ENCODE measurements at places on chromosomes 4 and X.

GRCh38 chrX:38669428-38669827 is 108.1 kb downstream of the TSPAN7 start:
- no peak for DNase-seq

DNA sequence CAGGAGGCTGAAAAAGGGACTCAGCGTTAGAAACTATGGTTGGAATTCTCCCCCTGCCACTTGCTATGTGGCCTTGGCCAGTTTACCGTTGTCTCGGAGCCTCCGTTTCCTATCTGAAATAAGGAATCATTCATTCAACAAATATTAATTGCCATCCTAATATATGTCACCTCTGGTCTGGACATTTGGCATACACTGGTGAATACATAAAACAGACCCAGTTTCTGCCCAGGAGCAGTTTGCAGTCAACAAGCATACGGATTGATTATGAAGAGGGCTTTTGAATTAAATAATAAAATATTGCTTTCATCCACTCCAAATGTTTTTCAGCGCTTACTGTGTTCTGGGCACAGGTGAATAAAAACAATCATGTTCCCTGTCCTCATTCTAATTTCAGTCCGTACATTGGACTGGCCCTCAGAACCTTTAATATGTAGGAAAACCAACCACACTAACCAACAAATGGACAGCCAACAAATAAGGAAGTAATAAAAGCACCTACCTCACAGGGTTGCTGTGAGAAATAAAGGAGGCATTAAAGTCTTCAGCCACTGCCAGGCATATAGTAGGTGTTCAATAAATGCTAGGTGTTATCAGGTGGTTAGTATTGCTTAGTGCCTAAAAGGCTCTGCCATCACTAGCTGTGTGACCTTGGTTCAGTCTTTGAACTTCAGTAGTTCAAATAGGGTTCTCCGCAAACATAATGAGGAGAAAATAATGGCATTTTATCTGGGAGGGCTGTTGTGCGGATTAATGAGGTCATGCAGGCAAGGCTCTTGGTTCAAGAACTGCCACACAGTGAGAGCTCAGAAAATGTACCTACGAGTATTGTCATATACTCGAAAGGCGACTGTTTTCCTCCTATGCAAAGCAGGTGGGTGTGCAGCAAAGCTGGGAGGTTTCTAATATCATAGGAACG is 7.3 kb upstream of the GSX2 start:
- DNase-seq, result no peak

- no peak for DNase-seq
Measured at GRCh38 chr4:163810755-163811154, 316.3 kb downstream of the TMA16 start.

- DNase-seq, result no peak
Measured at GRCh38 chr4:153722036-153722435, 37.8 kb downstream of the RNF175 start.

- no peak for DNase-seq
Measured at GRCh38 chrX:123450222-123450621, 266.1 kb downstream of the GRIA3 start.

- DNase-seq, result no peak
Measured at GRCh38 chr4:56342746-56343145, 44.5 kb downstream of the AASDH start.

DNA sequence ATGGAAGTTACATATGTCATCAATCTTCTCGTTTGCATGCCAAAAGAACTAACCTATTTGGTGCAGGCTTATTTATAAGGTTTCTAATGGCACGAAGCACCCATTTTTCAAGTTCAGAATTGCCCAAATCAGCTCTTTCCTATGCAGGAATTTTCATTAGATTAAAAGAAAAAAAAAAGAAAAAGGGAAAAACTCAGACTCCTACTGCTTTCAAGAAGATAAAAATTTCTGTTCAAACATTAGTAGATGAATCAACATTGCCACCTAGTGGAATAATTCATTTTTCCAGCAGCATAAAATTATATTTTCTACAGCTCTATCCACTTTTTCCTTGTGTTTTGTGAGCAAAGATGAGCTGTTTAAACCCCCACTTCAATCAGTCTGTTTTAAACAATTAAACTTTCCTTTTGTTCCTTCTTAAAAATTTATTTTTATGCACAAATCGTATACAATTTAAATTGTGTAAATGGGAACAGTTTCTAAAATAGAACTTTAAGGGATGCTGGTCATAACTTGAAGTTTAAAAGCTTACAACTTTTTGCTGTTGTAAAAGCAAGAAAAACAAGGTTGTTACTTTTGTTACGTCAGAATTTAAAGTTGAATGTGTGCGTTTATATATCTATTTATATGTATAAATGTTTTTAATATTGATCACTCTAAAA is 309.9 kb downstream of the ARAP2 start:
- peak; percentile 1 for DNase-seq

- no peak for DNase-seq
Measured at GRCh38 chr4:8341691-8342090, 72.1 kb downstream of the HTRA3 start.

- DNase-seq, result no peak
Measured at GRCh38 chrX:77527233-77528001, 80.2 kb downstream of the FGF16 start.

- DNase-seq, result no peak
Measured at GRCh38 chr4:67549123-67549522, 3.8 kb upstream of the CENPC start.

DNA sequence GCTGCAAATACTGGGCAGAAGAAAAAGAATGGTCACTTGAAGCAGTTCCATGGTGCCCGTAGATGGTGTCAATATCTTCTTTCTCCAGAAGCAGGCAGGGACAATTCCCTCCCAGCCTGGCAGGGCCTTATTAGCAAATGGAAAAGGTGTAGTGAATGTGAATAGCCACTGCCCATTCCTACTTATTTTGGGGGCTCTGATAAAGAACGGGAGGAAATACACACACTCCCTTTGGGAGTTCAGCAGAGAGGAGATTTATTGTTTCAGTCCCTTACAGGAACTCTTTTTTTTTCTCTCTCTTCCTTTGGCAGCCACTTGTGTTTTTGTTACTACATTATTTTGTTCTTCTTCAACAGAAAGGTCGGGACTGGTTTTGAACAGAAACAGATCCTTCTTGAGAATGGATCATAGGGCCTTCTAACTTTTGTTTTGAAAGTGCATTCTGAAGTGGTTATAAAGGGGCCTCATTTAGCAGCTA is at the start of gene EMCN:
Gene EMCN (minus strand): TSS at position 159 of the 478 bp plus-strand sequence. CDS start 108 bp downstream, at position 51.
- DNase-seq, result no peak

DNA sequence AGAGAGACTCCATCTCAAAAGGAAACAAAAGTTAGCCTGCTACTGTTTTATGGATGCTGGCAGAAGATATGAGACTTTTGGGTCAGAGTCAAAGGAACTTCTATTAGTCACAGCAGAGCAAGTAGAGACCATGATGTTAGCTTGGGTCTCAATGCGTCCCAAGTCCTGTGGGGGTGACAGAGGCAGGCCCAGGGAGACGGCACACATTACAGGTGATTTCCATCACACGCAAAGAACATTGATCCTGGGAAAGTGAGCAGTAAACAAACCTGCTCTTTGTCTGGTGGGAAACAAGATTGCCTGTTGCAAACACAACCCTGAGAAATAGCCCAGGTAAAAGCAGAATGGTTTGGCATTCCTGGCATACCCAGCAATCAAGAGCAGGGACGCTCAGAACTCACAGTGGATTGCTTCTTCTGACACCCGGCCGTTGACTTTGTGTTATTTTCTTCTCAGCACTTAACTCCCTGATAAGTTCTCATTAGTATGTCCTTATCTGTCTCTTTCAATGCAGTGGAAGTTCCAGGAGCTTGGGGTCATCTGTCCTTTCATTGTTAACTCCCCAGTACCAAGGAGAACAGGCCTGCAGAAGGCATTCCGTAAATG is 51.2 kb upstream of the LGI2 start:
- DNase-seq, result no peak

GRCh38 chrX:40938423-40938822 is 146.8 kb upstream of the USP9X start:
- DNase-seq, result peak; percentile 10

DNA sequence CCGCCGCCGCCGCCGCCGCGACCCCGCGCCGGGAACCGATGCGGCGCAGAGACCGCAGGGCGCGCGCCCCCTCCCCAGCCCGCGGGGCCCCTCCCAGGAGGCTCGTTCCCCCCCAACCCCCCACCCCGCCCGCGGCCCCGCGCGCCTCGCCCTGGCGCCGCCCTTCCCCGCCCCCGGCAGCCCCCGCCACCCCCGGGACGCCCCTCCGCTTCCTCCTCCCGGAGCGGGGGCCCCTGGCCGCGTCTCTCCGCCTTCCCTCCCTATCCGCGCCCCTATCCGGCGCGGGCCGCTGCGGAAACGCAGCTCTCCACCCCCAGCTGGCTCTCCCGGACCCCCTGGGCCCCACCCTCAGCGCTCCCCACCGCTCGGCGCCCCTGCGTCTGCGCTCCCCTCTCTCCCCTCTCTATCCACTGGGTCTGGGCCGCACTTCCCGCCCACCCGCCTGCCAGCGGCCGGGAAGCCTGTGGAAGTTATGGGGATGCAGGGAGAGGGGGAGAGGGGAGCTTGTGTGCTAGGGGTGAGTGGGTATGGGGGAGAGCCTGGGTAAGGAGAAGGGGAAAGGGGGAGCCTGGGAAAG is at the start of gene TMEM271:
Gene TMEM271 (minus strand): TSS at position 51 of the 577 bp plus-strand sequence. CDS start 233 bp downstream, outside the sequence.
- no peak for DNase-seq

DNA sequence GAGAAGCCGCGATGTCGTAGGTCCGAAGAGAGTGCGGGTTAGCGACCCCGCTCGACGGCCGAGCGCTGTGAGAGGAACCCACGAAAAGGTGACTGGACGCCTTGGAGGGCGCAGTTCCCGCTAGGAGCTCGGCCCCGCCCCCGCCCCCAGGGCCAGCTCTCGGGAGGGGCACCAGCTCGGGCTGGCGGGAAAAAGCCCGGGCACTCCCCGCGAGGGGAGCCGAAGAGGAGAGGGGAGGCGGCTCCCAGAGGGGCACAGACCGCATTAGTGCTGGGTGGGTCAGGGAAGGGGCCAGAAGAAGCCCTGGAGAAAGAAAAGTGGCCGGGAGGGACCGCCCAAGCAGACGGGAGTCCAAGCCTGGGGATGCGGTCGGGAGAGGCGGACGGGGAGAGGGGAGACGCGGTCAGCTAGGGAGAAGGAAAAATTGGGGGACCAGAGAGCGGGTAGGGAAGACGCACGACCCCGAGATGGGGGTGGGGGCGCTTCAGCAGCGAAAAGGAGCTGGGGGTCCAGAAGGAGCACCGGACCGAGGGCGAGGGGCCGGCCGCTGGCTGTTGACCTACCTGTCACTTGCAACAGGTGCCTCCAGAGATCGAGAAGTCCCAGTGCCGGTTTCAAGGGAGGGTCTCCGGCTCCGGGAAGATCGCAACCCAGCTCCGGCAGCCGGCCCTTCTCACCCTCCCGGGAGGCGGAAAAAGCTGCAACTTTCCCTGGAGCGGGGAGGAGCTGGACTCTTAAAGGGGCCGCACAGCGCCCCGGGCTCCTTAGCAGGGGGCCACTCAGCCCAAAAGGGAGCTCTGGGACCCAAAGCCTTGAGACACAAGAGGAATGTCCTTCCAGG is at the start of gene SYTL4:
Gene SYTL4 (minus strand): TSS at position 681 of the 841 bp plus-strand sequence. CDS start 30,084 bp downstream, outside the sequence.
- peak; percentile 19 for DNase-seq

DNA sequence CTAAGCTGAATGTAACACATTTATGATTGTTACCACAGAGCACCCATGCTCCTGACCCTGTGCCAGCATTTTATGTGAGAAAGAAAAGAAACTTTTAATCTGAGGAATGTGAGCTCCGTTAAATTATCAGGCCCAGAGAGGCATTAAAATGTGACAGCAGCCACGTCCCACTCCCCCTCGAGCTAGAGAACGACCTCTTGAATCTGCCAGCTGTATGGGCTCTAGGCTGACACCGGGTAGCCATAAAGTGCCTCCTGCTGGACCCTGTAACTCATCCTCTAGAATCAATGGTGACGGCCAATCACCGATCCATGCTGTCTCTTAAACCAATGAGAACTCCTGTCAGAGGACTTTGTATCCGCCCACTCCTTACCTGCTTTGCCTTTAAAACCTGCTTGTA is 110.2 kb upstream of the ADRA2C start:
- no peak for DNase-seq

- DNase-seq, result no peak
Measured at GRCh38 chrX:154352466-154352865, 22.0 kb downstream of the FLNA start.

DNA sequence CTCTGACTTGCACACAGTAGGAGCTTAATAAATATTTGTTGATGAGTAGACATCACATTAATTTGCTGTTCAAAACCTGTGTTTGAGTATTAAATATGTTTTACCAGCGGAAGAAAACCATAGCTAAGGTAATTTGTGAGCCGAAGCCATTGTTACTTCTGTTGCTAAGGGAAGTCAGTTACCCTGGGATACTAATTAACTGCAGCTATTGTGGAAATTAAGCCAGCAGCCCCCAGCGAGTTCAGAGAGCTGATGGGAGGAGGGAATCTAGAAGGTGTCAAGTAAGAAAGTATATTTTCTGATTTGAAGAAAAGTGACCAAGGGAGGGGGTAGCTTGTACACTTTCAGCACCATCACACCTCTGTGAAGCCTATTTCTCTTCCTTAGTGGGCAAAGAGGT is 76.7 kb upstream of the IGSF1 start:
- DNase-seq, result no peak

All from SJSA1 (cell line).